Adrenal gland (tissue), 19 donors: ENCODE measurements at places on chromosomes 6 and 20. TPM values are rescaled to one million over a fixed set of nuclear protein-coding genes. Genes with fewer than 3 reads are reported as not detected.

Gene PRICKLE4
- 5.3 TPM for polyA plus RNA-seq

Gene VGLL2
- not detected for polyA plus RNA-seq

Gene RRP36
- polyA plus RNA-seq, result 32.1 TPM

Gene CTAGE9
- polyA plus RNA-seq, result not detected

Gene POM121L2
- polyA plus RNA-seq, result not detected
